ENCODE measurements at places on chromosomes 3 and 15. TPM values are rescaled to one million over a fixed set of nuclear protein-coding genes. Genes with fewer than 3 reads are reported as not detected.

RAB6B gene
- total RNA-seq: not detected

UBAP1L gene
- 7.2 TPM for total RNA-seq

GRCh38 chr3:188974856-188975599 lies 196.7 kb upstream of the TPRG1 start:
- no peak overlapping the region for H3K27ac ChIP-seq
- no peak for DNase-seq
- peaks cover 12% of the 10 kb centered on the region for H3K4me1 ChIP-seq
- no peaks in the 10 kb centered on the region for H3K27me3 ChIP-seq

- no peak for DNase-seq
- H3K27ac ChIP-seq: no peak overlapping the region
- H3K4me1 ChIP-seq: no peaks in the 10 kb centered on the region
- H3K4me3 ChIP-seq: no peak overlapping the region
- H3K27me3 ChIP-seq: no peaks in the 10 kb centered on the region
- H3K36me3 ChIP-seq: peaks cover 15% of the 10 kb centered on the region
These were observed 90.6 kb downstream of the TNFAIP8L3 start for GRCh38 chr15:51004103-51004551.

- no peaks in the 10 kb centered on the region for H3K4me1 ChIP-seq
- no peaks in the 10 kb centered on the region for H3K36me3 ChIP-seq
- H3K4me3 ChIP-seq: no peak overlapping the region
- H3K27me3 ChIP-seq: no peaks in the 10 kb centered on the region
- DNase-seq: no peak
- no peak overlapping the region for H3K27ac ChIP-seq
These were observed 11.5 kb upstream of the TEX9 start for GRCh38 chr15:56353740-56354139.

Data from CD4-positive, alpha-beta T cell (primary cell).